EL (cell line): ENCODE measurements at places on chromosomes 7 and 10.
A peak's percentile ranks its signal among the peaks of the same experiment; 100 is the strongest.

- peak; percentile 66 for DNase-seq
Observed at GRCh38 chr7:100472854-100473499, 6.0 kb downstream of the TSC22D4 start.

DNA sequence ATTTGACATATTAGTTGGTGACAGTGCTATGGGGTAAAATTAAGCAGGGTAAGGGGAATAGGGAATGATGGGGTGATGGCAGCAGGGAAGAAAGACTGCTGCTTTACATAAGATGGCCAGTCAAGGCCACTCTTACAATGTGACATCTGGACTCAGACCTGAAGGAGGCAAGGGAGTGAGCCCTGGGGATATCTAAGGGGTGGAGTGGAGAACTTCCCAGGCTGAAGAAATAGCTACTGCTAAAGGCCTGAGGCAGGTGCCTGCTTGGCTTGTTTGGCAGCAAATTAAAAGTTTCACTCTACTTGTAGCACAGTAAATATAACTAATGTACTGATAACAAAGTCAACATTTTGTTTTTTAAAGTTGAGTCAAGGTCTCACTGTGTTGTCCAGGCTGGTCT is 93.5 kb downstream of the IDE start:
- DNase-seq = no peak

- DNase-seq = no peak
Observed at GRCh38 chr7:21927693-21928092, 18.0 kb downstream of the CDCA7L start.

- DNase-seq = no peak
Observed at GRCh38 chr10:131312478-131312836, 936 bp upstream of the TCERG1L start.
